ENCODE measurements at places on chromosomes 4 and X.

DNA sequence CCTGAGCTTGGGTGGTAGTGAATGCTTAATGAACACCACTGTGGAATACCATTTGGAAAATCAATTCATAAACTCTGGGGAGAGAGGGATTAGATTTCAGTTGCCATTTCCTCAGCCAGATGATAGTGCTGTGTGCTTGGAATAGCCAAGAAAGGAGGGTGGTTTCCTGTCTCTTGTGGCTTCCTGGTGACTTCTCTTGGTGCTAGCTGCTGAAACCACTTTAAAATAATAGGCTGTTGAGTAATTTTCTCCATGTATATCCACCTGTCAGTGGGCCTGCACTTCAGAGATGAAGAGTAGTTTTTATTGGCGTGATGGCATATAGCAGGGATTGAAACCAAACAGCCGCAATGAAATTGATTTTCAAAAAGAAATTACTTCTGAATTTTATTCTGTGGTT lies 11.8 kb downstream of the EDA start:
- DNase-seq, result no peak

DNA sequence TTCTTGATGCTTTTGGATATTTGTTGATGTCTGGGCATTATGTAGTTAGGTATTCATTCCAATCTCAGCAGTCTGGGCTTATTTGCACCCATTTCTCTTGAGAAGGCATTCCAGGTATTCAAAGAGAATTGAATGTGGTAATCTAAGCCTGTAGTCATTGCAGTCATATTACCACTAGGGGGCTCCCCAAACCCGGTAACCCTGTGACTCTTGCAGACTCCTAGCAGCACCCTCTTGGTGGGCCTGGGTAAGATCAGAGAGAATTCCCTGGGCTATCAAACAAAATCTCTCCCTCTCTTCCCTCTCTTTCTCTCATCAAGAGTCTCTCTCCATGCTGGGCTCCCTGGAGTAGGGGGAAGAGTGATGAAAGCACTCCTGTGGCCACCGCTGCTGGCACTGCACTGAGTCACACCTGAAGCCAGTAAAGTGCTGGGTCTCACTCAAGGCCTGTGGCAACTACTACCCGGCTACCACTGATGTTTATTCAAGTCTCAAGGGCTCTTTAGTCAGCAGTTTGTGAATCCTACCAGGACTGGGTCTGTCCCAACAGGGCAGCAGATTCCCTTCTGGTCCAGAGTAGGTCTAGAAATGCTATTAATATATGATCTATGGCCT lies 187.7 kb upstream of the NUDT10 start:
- DNase-seq, result peak; percentile 35

DNA sequence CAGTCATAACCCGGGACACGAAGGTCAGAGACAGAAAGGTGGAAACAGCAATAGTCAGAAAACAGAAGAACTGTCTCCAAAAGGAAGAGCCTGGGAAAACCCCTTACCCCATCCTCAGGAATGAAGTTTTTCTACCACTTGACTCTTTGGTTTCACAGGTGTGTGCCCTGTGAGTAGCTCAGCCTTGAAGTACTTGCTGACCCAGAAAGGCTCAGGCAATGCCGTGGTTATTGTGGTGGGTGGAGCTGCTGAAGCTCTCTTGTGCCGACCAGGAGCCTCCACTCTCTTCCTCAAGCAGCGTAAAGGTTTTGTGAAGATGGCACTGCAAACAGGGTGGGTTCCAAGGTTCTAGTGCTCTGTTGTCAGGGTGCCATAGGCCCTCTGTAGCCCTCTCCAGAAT lies 24.4 kb downstream of the DGAT2L6 start:
- DNase-seq, result no peak

DNA sequence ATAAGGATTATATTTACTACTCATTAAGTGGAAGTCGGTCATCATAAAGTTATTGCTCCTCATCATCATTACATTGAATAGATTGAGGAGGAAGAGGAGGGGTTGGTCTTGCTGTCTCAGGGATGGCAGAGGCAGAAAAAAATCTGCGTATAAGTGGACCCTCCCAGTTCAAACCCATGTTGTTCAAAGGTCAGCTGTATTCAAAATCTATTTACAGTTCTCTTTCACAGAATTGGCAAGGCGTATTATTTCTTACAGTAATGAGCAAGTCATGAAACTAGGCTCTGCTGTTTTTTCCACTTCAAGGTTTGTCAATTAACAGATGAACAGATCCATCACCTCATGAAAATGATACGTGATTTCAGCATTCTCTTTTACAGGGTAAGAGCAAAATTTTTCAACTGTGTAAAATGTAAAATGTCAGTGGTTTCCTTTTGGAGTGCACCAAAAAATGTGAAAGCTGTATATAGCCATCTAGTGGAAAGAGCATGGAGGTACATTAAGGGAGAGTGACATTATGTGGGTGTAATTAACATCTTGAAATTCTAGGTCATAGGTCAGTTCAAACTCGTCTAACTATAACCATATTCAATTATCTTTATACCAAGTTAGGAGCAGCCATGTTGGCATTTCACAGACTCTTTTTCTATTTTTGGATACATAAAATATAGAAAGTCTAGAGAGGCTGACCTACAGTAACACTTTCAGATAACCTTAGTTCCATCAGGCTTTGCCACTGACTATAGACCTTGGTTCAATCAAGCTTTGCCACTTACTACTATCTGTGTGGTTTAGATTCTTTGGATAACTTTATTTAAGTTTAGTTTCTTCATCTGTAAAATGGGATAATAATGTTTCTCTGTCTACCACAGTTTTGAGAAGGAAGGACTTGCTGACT lies 30.1 kb downstream of the NEIL3 start:
- DNase-seq, result peak; percentile 37

- no peak for DNase-seq
These were observed 13.4 kb downstream of the KLF3 start for GRCh38 chr4:38677441-38677840.

DNA sequence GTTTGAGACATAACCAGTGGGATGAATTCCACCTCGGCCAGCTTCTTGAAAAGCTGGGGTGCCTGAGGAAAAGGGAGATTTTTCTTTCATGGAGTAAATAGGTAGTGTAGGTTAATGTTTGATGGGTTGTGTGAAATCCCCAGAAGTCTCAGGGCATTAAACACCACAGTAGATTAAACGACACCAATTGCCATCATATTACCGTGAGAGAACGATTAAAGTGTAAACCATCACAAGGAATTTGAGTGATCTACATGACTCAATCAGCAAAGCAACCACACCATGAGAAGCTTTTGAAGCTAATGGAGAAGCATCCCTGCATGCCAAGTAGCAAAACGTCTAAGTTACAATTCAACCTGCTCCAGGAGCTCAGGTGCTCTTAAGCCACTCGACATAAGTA lies 322.5 kb upstream of the GATB start:
- DNase-seq, result no peak

- DNase-seq, result no peak
These were observed 143.7 kb downstream of the RPA4 start for GRCh38 chrX:97027384-97027922.

DNA sequence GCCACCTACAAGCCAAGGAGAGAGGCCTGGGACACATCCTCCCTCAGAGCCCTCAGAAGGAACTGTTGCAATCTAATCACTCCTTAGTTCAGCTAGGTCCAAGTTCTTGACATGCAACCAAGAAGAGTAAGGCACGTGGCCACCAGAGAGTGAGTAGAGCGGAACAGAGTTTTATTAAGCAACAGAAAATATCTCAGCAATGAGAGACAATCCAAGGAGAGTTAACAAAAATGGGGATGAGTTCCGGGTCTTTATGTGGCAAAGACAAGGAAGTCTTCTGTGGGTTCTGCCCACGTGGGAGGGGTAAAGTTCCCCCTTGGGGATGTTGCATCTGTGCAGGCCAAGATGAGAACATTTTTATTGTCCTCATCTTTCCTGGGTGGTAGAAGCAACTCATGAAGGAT lies 38.5 kb upstream of the PROM1 start:
- DNase-seq, result no peak

GRCh38 chrX:11609109-11609508 lies 56.6 kb downstream of the ARHGAP6 start:
- no peak for DNase-seq

- peak; percentile 31 for DNase-seq
These were observed 1.2 kb downstream of the ATP10D start for GRCh38 chr4:47486231-47486673.

GRCh38 chrX:129769467-129770154 lies 10.1 kb upstream of the SASH3 start:
- no peak for DNase-seq

DNA sequence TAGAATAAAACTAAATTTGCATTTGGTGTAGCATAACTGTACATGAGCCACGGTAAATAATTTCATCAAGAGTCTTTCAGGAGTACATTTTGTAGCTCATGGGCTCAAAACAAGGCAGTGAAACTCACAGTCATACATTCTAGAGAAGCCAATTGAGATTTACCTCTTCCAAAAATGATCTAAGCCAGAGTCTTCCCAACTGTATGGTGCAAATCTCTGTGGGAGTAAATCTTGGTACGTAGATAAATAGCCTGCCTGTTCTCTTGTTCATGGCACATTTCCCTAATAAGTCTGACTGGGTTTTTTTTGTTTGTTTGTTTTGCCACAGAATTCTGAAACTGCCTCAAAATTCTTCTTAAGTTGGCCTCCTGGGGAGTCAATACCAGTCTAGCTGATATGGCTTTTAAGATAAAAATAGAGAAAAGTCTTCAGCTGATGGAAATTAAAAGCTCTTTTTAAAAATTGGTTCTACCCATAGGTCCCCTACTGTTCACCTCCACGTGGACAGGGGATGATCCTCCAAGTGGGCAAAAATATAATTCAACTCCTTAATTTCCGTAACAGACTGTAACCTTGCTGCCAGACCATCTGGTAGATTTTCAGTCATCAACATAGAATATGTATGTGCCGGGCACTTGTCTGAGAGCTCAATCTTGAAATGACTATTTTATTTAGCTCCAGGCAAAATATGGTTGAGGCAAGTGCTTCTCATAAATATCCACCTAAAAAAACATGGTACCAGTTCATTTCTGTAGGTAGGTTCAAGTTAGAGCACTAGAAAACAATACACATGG lies 365.4 kb downstream of the PDHA2 start:
- no peak for DNase-seq

DNA sequence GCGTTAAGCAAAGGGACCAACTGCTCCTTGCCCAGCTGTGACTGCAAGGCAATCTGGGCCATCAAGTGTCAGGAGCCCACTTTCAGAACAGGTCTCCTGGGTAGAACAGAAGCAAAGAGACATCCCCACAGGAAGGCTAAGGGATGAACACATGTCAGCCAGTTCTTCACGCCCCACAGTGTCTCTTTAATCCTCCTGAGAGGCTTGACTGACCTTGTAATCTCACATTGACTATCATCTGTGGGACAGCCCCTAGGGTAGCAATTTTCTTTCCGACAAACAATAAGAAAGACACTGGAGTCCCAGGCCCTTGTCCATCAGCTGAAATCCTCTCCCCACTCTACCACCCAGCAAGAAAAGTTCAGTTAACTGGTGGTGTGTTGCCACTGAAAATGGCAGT lies 1.0 kb downstream of the CHRDL1 start:
- no peak for DNase-seq

DNA sequence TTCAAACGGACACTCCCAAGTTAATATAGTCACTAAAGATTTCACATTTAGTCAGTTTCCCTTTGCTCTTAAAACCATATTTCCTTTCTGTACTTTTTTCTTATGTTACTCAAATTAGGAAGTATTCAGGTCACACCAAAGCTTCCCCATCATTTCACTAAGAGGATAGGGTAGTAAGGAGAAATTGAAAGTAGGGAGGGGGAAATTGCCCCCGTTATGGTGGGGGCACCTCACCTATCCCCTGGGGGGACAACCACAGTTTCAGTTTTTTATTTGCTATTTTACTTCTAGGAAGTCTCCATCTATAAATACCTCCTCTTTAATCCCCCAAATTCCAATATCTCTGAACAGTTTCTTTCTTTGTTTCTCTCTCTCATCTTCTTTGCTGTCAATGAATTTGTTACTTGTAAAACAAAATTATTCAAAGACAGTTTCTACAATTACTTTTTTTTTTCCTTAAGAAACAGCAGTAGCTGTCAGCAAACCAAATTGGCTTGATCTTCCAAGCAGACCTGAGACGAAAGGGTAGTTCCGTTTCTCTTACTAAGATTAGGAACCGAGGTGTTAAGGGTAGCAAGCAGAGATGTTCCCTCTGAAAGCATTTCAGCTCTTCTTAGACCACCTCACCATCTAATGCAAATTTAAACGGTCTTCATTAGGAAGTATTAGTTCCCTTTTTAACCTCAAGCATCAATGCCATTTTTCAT lies 160.2 kb upstream of the KLF3 start:
- DNase-seq, result no peak

DNA sequence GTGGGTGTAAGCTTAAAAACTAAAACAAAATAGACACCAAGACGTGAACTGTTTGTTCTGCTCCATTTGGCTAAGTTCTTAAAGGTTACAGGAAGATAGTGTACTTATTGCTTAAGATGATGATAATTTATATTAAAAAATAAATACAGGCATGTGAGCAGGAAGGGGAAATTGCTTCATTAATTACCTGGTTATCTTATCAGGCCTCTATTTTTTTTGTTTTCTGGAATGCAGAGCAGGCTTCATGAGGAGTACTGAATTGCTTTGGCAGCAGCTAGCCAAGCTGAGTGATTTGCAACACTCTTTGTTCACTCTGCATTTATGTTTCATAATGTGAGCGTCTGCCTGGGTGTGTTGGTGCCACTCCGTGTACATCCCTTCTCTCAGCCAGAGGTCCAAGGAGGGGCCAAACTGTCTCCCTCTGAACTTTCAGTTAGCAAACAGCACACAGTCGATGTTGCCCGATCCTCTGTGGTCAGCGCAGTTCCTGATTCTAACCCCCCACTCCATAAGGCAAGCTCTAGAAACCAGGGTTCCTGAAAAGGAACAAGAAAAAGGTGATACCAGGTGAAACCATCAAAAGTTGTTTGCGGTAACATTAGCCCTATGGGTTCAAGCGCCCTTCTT lies 348.2 kb downstream of the SPRY1 start:
- peak; percentile 82 for DNase-seq

DNA sequence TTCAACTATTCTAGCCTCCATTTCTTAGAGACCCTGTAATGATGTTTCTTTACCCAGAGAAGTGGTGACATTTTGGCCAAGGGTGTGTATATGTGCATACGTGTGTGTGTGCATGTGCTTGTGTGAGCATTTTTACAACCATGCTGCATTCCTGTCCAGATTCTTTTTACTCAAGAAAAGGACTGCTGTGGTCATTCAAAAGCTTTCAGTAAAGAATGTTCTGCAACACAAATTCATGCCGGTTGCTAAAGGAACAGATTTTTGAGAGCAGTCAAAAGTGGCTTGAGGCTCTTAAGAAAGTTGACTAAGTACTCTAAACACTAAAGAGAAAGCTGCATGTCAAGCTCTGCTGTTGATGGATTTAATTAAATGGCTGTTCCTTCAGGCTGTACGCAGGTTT lies 65.0 kb upstream of the FMR1 start:
- DNase-seq, result no peak

- DNase-seq, result no peak
These were observed 243.8 kb downstream of the PPP3CA start for GRCh38 chr4:101103381-101104142.

DNA sequence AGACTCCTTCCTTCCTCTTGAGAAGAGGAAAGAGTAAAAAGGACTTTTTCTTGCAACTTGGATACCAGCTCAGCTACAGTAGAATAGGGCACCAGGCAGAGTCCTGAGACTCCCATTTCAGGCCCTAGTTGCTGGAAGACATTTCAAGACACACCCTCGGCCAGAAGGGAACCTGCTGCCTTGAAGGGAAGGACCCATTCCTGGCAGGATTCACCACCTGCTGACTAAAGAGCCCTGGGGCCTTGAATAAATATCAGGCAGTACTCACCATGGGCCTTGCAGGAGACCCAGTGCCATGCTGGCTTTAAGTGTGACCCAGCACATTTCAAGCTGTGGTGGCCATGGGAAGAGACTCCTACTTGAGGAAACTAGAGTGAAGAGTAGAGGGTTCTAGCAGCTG lies 317.6 kb downstream of the DKK2 start:
- DNase-seq, result no peak
